ENCODE measurements at places on chromosomes 7 and 10.

DNA sequence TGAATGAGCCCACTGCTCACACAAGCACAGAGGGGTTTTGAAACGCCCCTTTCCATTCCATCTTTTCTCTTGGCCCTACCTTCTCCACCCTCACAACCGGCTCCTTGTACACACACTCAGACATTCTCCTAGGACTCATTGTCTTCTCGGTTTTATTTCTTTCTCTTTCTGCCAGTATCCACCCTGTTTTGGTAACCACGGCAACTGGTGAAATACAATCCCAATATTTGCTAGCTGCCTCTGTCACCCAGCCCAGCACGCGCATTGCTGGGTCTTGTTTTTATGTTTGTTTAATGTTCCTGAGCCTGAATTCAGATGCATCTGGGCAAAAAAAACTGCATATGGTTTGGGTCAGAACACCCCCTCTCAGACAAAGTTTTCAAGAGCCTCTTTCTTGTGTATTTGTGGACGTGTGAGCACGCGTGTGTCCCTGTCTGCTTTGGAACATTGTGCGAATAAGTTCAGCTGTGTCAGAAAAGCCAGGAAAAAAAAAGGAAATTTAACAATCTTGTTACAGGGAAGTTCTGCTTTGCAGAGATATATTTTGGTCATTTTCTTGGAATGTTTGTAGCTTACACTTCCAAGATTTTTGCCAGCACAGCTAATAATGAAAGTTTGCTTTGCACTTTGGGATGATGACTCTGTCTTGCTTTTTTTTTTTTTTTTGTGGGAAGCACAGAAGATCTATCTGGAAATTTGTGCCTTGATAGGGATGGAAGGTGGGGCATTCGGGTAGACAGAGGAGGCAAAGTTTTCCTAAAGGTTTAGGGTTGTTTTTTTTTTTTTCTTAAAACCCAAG, 225.9 kb downstream of the TRIL start:
- DNase-seq = peak; percentile 61

GRCh38 chr10:91643700-91644099, 10.8 kb upstream of the PPP1R3C start:
- DNase-seq = no peak

- no peak for DNase-seq
Measured at GRCh38 chr10:116253716-116254115, 19.3 kb downstream of the GFRA1 start.

DNA sequence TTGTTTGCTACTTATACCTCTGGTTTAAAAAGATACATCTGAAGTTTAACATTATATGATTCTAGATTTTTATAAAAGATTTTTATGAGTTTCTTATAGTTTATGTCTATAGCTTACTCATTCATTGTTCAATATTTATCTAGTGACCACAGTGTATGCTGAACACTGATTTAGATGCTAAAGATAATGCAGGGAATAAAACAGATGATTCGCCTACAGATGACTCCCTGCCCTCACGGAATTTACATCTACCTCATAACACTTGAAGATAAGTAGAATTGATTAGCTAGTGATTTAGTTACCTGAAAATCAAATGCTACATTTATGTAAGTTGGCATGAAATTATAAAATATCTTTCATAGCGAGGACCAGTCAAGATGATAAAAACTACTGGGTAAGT, 105.8 kb downstream of the HIPK2 start:
- DNase-seq = no peak

DNA sequence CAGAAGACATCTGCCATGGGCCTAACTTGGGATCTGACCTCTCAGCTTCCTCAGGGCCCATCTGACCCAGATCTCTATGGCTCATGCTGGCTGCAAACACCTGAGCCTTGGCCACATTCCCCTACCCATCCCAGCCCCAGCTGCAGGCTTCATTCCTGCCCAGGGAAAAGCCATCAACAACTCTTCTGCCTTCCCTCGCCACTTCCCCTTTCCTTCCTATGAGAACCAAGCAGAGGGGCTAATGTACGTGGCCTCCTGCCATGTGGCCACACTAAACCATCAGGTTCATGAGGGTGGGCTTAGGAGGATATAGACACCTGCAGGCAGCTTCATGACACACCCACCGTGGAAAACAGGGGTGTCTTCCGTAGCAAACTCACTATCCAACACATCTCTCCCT, 312.2 kb downstream of the GALNT17 start:
- DNase-seq = no peak

DNA sequence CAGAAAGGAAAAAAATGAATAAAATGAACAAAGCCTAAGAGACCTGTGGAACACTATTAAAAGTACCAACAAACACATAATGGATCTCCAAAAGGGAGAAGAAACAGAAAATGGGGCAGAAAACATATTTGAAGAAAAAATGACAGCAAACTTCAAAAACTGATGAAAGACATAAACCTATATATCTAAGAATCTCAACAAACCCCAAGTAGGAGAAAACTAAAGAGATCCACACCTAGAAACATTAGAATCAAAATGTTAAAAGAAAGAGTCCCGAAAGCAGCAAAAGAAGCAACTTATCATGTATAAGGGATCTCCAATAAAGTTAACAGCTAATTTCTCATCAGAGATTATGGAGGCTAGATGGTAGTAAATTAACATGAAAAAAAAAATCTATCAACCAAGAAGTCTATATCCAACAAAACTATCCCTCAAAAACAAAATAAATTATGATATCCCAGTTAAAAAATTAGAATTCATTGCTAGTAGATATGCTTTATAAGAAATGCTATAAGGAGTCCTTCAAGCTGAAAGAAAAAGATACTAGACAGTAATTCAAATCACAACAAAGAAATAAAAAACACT, 68.0 kb downstream of the DNAJC1 start:
- no peak for DNase-seq

DNA sequence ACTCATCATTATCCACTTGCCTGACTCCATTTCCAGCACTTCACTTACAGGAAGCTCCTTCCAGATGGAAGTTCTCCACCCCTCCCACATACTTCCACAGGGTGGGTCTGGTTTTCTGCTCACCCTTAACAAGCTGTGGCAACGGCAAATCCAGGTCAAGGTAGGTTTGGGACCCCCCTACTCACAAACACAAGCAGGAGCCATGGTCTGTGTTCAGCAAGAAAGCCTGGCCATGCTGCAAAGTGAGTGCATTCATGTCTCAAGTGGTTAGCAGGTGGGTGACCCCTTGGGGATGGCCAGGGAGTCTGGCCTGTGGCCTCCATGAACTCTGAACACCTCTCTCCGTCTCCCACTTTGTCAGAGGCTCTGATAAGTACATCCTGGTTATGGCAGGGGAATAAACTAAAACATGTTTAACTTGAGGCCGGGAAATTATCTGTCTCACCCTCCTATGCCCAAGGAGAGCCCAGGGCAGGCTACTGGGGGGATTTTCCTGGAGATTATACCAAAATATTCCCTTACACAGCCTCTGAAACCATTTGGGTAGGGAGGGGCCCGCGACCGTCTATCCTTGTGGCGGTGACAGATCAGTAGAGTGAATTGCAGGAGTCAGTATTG, 844 bp downstream of the XPNPEP1 start:
- no peak for DNase-seq

- peak; percentile 26 for DNase-seq
Measured at GRCh38 chr10:77049896-77050295, 587.7 kb downstream of the KCNMA1 start.

DNA sequence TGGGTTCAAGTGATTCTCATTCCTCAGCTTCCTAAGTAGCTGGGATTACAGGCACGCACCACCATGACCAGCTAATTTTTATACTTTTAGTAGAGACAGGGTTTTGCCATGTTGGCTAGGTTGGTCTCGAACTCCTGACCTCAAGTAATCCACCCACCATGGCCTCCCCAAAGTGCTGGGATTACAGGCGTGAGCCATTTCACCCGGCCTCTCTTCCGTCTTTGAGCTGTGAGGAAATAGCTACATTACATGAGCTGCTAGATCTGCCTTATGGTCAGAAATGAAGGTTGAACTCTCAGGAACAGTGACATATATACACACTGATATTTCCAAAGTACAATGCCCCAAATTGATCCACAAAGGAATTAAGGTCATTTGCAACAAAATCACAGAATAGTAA, 2.4 kb downstream of the BLVRA start:
- DNase-seq = no peak

DNA sequence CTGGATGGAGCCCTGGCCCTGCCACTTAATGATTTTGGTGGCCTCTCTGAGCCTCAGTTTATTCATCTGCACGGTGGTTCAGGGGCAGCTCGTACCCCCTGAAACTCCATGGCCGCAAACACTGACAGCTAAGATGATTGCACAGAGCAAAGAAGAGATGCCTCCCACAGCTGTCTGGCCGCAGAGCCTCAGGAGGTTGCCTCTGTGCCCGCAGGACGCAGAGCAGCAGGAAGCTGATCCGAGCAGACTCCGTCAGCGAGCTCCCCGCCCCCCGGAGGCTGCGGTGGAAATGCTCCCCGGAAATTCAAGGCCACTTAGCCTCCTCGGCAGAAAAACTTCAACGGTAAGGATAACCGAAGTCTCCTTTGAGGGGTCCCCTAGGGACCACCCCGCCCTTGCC, 30.2 kb upstream of the C10orf53 start:
- DNase-seq = no peak

- no peak for DNase-seq
Measured at GRCh38 chr7:16867328-16867727, 14.5 kb downstream of the AGR3 start.

GRCh38 chr7:127980901-127981300, 50.3 kb downstream of the LRRC4 start:
- no peak for DNase-seq

DNA sequence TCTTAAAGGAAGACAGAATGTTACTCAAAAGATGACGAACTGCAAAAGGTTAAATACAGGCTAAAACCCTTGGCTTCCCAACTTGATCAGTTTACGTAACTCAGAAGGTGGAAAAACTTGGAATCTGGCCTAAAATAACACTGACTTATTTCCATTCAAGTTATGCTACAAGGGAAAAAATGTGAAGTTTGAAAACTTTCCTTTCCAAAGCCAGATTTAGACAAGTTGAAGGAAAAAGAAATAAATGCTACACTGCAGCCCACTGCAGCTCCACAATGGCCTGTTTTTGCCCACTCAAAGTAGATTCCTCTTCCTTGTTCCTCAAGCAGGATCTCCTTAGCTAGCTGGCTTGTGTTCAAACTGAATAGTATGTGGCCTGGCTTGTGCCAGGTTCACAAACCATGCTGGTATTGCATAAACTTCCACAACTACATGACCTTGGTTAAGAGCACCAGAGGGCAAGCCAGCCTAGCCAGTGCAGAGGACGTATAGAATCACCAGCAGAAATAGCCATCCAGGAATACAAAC, 166.2 kb downstream of the CPEB3 start:
- no peak for DNase-seq

- peak; percentile 67 for DNase-seq
Measured at GRCh38 chr10:73650537-73651331, 5.1 kb downstream of the SYNPO2L start.

DNA sequence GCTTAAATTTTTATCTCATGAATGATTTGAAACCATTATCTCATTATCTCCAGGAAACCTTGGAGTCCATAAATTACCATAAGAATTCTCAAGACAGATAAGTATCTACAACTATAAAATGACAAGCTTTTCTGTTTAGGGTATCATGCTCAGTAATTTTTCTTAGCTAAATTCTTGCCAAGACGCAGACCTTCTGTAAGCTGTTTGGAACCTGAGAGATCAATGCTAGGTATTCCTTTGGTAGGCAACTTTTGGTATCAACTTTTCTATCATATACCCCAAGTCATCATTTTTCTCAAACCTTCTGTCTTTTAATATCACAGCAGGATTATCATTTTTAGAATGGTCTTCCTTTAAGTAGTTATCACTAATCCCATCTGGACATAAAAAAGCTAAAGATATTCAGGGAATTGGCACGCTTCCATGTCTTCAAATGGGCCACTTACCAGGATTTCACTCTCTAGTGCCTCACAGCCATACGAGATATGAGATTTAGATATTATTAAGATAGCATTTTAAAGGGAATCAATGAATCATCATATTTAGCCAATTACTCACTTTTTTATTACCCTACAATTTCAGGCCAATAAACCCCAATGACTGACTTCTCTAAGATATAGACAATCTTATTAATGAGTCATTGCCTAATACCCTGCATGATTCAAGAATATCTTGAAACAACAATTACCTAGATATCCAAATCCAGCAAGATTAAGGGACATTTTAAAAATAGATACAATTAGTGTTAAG, 544.1 kb downstream of the HTR7 start:
- no peak for DNase-seq

- no peak for DNase-seq
Measured at GRCh38 chr10:107918171-107918570, 753.7 kb upstream of the SORCS1 start.

DNA sequence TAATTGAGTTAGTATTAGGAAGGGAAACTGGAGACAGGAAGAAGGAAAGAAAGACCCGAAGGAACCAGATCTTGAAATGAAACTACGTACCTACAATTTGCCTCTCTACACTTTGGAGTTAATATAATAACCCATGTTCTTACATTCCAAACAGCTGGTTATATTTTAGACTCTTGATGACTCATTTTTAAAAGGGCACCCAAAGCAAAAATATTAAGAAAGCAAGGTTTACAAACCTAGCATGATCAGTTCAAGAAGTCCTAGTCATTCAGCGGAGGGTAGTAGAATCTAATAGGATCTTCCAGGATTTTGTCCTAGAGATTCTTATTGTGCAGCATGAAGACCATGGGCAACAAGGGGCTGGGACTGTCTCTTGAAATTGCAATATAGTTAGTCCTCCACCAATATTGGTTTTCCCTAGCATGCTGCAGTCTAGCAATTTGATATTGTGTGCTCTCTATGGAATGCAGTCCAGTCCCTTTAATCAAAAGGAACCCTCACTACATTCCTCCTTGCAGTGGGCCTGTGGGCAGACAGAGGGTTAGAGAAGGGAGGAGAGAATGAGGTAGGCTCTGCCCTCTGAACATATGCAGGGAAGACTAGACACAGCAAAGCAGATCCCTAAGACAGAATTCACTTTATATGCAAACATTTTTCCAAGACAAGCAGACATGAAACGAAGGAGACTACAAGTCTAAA, 230.3 kb downstream of the INHBA start:
- peak; percentile 26 for DNase-seq
